ENCODE measurements at places on chromosomes 7 and 10.
A peak's percentile ranks its signal among the peaks of the same experiment; 100 is the strongest.

DNA sequence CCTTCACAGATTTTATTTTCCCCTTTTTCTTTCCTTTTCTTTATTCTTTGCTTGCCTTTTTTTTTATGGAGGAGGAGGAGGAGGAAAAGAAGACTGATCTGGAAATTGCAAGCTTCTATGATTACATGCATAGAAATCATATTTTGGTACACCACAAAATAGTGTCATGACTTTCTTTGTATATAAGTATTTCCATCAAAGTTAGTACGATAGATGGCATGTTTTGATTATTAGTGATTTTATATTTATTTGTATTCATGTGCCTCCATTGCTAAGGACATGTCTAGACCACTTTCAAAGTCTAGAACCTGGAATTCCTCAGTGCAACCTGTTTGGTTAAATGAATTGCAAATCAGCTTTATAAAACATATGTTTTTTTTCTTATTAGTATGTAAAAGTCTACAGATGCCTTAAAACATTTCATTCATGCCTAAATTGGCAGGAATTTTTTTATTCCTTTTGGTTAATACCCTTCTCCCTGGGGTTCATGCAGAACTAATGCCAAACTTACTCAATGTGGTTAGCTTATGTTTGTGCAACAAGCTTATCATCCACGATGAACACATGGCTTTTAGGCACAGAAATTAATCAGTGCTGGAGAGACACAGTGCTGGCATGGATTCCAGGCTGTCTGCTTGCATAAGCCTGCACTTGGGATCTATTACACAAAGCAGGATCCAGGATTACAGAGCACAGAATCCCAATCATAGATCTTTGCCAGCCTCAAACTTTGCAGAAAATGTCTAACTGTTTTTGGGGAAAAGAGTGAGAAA is 213.1 kb downstream of the CHRM2 start:
- DNase-seq = no peak

GRCh38 chr10:42933448-42934340 is 143.2 kb upstream of the RET start:
- peak; percentile 82 for DNase-seq

DNA sequence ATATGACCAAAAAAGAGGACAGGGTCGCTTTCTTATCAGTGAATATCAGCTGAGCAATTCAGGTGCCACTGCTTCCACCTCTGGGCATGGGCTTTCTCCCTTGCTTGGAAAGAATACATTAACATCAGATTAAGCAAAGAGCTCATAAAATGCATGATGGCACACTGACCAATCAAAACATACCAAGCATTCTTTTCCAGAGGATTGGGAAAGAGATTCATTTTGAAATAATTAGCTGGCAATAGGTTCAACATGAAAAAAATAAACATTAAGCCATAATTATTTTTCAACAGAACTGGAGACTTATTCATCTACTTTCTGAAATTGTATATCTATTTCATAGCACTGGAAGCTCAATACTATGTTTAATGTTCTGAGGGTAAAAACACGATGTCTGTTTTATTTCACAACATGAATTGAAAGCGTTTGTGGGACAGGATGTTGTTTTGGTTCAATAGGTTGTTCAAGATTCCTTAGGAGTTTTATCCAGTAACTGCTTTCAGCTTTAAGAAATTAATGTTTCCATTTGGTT is 53.2 kb downstream of the TFAM start:
- DNase-seq = no peak

DNA sequence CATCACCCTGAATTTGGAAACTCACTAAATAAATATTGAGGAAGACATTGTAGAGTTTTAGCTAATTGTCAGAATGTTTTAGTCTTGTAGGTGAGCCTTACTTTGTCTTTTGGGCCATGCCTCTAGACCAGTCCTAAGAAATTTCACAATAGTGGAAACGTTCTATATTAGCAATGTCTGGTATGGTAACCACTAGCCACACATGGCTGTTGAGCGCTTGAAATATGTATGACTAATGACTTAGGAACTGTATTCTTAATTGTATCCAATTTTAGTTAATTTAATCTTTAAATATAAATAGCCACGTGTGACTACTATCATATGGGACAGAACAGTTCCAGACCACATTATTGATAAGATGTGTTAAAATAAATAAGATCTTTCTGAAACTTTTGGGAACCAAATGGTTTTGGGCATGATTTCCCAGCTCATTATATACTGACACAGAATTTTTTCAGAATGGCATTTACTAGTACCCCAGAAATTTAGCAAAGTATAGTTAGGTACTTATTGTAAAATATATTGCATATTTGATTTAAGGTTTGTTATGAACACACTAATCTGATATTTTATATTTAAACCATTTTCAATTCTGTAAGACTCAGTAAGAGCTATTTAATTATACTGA is 95.0 kb downstream of the VPS50 start:
- DNase-seq = no peak

DNA sequence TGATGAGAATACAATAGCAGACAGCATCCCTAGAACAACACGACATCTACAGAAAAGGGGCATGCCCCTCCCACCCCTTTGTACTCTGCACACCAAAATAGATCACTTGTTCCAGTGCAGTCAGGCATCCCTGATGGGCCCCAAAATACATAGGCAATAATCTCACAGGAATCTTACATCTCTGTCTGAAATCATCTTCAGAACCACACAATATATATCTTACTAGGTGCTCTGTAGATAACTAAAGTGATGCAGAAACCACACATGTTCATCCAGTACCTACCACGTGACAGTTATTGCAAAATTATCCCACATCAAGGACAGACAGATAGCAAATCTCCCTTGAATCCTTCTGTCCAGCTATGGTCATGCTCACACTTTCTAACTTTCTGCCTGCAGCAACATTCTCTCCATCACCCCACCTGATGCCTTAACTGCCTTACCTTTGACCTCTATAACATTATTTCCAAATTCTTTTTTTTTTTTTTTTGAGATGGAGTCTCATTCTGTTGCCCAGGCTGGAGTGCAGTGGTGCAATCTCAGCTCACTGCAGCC is 30.7 kb downstream of the ST8SIA6 start:
- no peak for DNase-seq

- no peak for DNase-seq
Measured at GRCh38 chr7:44881066-44881600, 4.2 kb downstream of the PURB start.

GRCh38 chr7:21305455-21306235 is 122.2 kb upstream of the SP4 start:
- no peak for DNase-seq

DNA sequence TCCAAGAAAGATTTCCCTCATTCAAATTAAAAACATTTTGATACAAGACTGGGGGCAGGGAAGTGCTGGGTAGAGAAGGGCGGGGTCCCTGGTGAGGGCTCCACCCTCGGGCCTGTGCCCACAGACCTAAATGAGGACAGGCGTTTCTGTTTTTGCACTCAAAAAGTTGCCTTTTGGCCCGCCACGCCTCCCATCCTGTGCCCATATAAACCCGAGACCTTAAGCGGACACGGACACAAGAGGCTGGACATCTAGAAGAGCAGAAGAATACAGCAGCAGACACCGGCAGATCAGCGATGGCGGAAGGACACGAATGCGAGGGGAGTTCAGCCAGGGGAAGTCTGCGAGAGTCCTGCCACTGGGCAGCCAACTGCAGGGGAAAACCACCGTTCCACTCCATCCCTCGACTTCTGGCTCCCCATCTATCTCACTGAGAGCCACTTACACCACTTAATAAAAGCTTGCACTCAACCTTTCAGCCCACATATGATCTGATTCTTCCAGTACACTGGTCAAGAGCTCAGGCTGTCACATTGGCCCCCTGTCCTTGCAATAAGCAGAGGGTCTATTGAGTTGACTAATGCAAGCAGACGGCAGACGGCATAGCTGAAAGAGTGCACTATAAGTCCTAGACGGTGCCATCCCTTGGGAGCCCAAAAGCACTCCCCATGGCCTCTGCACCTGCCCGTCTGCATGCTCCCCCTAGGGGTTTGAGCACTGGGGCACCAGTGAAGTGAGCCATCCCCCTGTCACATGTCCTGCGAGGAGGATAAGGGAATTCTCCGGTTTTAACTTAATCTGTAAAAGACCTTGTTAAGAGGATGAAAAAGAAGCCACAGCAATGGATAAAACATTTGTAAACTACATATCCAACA is 181.8 kb upstream of the PRSS1 start:
- DNase-seq = no peak

- no peak for DNase-seq
Measured at GRCh38 chr10:88408096-88408495, 175.0 kb downstream of the RNLS start.

GRCh38 chr7:46165276-46165675 is 244.2 kb upstream of the IGFBP3 start:
- no peak for DNase-seq

- no peak for DNase-seq
Measured at GRCh38 chr10:17238445-17239291, 10.6 kb downstream of the VIM start.

GRCh38 chr10:122348935-122349361 is 25.6 kb upstream of the PLEKHA1 start:
- no peak for DNase-seq

DNA sequence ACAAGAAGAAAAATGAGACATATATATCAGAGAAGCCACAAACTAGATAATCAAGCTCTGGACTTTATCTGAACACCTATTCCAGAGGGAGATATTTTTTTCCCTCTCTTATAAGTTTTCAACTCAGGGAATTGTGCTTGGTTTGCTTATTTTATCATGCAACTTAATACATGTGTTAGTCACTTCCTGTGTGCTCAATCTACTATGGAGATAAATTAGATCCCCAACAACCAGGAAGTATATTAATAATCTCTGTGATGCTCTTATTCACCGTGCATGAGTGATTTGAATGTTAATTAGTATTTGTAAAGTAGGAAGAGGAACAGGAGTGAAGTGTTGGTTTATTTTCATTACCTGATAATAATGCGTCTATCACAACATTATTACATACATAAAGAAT is 38.8 kb upstream of the ZNF365 start:
- peak; percentile 14 for DNase-seq

- DNase-seq = no peak
Measured at GRCh38 chr7:114889646-114890285, 32.1 kb upstream of the MDFIC start.

DNA sequence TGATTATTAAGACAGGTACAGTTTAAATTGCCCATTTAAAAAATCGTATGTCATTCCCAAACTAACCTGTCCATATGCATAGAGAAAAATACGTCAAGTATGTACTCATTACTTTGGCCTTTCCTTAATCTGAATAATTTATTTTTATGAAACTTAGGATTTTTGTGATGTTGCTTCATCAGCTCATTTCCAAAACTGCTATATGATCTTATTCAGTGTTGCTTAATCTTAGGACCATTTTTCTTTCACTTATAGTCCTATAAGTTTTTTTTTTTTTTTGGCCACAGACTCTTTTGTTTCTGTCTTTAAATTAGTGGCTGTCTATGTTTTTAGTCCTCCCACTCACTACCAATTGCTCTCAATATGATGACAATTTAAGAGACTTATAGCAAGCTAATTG is 345.1 kb downstream of the PHTF2 start:
- no peak for DNase-seq

GRCh38 chr7:75776295-75776971 is 4.4 kb upstream of the CCL26 start:
- DNase-seq = no peak

- DNase-seq = no peak
Measured at GRCh38 chr7:101352920-101353308, 9.8 kb upstream of the COL26A1 start.

- DNase-seq = no peak
Measured at GRCh38 chr10:75969031-75969430, 537.6 kb downstream of the LRMDA start.

GRCh38 chr10:4176500-4177281 is 391.7 kb upstream of the KLF6 start:
- no peak for DNase-seq

DNA sequence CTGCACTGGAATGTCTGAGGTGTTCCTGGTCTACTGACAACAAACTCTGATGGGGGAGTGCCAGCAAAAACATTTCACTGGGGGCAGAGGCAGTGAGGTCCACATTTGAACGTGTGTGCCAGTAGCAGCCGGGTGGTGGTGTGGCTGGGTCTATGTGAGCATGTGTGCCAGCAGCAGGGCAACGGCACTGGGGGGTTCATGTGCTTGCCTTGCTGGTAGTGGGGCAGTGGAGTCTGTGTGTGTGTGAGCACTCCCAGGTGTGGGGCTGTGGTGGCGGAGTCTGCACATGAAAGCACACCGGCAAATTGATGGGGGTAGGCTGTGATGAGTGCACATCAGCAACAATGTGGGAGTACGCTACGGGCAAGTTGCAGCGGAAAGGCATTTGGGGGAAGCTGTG is 49.4 kb upstream of the SORCS1 start:
- no peak for DNase-seq

DNA sequence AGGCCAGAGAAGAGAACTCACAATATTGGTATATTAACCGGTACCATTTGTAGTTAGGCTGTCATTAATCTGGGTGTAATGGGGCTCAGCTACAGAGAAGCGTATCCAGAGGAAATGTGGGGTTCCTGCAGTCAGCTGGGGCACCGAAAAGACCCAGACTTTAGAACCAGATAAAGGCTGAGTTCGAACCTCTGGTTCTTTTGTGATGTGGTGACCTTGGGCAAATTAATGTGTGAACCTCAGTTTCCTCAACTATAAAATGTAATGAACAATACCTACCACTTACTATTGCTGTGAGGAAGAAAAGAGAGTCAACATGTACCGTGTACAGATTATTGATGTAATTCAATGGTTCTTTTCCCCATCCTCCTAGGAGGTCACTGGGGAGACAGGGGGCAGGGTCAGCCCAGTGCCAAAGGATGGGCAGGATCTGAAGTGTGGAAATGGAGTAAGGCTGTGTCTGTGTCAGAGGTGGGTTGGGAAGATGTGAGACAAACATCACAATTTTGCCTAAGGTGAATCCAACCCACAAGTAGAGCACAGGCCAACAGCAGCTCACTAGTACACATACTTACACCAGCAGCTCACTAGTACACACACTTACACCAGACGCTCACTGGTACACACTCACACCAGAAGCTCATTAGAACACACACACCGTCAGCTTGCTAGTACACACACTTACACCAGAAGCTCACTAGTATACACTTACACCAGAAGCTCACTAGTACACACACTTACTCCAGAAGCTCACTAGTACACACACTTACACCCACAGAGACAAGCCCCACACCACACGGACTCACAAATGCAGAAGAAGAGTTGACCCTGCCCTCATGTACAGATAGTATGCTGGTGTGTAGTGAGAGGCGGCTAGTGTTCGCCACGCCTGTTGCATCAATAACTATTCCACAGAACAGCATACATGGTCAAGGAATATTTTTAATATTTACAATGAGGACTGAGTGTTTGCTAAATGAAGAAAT is 28.0 kb downstream of the PRSS2 start:
- no peak for DNase-seq

DNA sequence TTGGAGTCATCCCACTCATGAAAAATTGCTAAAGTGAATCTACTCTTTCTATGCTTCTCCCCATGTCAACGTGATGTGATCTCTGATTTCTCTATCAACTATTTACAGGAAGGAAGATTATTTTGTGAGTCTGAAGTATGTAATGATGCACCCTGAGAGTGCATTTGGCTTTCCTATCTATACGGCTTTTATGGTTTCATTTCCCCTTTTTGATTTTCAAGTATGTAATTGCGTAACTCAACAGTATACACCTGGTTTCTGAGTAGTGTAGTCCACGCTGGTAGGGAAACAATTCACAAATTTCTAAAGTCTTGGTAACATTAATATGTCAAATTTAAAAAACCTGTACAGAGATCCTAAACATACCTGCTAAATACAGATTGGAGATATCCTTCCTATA is 194.7 kb upstream of the SEMA3A start:
- no peak for DNase-seq
